ENCODE measurements at places on chromosomes 7 and 10. TPM values are rescaled to one million over a fixed set of nuclear protein-coding genes. Genes with fewer than 3 reads are reported as not detected.
A peak's percentile ranks its signal among the peaks of the same experiment; 100 is the strongest.

The DNA2 gene
- total RNA-seq, result 9.4 TPM

The CRPPA gene
- 12.3 TPM for total RNA-seq

The CLCN1 gene
- not detected for total RNA-seq

The ELAPOR2 gene
- 9.4 TPM for total RNA-seq

The CDHR1 gene
- 1.2 TPM for total RNA-seq

The CREB5 gene
- total RNA-seq, result 17.8 TPM

The SLC39A12 gene
- total RNA-seq, result not detected

The MTURN gene
- total RNA-seq, result 106 TPM

The LRRC61 gene
- total RNA-seq, result 9.1 TPM

The PNLIPRP2 gene
- total RNA-seq, result not detected

The TMEM178B gene
- 2.2 TPM for total RNA-seq

The CCDC3 gene
- 56.8 TPM for total RNA-seq

The CBLL1 gene
- total RNA-seq, result 20.0 TPM

The PWWP2B gene
- 9.1 TPM for total RNA-seq

The CHST3 gene
- 30.8 TPM for total RNA-seq

The ENTPD1 gene
- total RNA-seq, result 141 TPM

GRCh38 chr10:38147686-38148085 lies 53.5 kb downstream of the ZNF37A start:
- no peak for DNase-seq

DNA sequence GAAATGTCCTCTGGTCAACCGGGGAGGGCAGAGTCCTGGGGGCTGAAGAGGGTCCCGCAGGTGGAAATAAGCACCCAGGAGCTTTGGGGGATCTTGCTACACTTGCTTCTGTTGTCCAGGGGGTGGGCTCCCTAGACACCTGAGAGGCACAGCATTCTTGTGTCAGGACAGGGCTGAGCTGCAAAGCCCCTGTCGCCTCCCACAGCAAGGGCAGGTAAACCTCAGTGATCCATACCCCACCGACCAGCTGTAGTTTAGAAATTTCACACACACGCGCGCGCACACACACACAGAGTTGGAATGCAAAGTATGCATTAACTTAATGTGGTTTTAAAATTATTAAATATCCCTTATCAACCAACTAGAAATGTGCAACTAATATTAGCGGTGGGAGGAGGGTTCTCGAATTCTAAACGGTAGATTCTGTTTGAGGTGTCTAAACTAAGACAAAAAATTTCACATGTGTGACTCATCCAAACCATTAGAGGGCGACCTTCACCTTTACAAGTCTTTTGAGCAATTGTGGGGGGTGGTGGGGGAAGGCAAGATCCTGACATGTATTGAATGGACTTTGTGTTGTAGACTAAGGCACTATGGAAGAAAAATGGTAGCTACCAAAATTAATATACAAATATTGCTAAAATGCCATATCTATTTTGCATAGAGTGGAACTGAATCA lies 34.3 kb upstream of the PTF1A start:
- peak; percentile 5 for DNase-seq

GRCh38 chr7:98866765-98867164 lies 3.0 kb downstream of the TMEM130 start:
- no peak for DNase-seq

GRCh38 chr7:30804078-30804661 lies 33.0 kb downstream of the MINDY4 start:
- peak; percentile 66 for DNase-seq

GRCh38 chr10:95315509-95315908 lies 24.7 kb upstream of the PDLIM1 start:
- peak; percentile 57 for DNase-seq

GRCh38 chr7:98265841-98266271 lies 13.8 kb upstream of the TECPR1 start:
- DNase-seq, result no peak

GRCh38 chr10:116723428-116724281 lies 18.7 kb downstream of the HSPA12A start:
- no peak for DNase-seq

- DNase-seq, result no peak
Measured at GRCh38 chr7:37657816-37658215, 25.8 kb upstream of the GPR141 start.

GRCh38 chr7:41698726-41699125 lies 4.2 kb downstream of the INHBA start:
- no peak for DNase-seq

GRCh38 chr7:77316219-77316978 lies 99.8 kb downstream of the GSAP start:
- no peak for DNase-seq

DNA sequence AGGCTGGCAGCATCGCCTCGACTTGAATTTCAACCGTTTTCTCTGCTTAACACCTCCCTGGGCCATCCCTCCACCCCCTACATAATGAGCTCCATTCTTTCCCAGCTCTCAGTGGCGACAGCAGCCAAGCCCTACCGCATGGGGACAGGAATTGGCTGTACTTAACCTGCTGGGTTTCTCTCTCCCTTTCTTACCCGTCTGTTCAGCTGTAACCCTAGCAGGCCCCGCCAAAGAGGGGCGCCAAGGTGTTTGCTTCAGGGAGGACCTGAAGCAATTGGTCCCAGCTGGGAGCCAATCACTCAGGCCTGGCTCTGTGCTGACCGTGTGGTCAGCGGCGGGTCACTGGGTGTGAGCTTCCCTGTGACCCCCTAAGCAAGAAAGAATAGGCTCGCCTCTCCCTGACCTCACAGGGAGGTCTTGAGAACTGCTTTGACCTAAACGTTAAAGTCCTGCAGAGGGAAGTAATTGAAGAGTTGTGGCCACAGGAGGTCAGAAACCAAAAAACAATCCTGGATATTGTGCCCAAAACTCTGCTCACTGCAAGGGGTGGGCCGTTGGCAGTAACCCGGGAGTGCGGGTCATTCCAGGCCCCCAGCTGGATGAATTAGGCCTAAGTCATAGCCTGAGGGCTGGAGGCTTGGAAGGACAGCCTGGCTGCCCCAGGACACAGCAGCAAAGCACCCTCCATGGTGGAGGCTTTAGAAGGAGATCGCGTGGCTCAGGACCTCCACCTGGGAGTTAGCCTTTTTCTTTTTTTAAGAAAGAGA lies 114.6 kb downstream of the ITIH5 start:
- no peak for DNase-seq

GRCh38 chr7:139623518-139623917 lies 100.0 kb downstream of the CLEC2L start:
- no peak for DNase-seq

DNA sequence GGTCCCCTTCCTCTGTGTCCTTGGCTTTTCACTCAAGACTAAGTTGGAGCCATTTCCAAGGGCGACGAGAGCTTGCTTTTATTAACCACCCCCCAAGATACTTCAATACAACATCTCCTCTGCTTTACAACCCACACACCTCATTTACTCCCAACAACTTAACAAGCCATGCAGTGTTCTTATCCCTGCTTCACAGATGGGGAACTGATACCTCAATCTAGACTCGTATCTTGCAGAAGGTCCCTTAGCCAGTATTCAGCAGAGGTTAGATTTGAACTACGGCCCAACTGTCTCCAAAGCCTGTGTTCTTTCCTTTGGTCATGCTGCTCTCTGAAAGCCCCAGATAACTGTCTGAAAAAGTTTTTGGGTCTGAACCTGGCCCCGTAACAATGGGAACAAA lies 444.8 kb downstream of the GRID1 start:
- no peak for DNase-seq

GRCh38 chr7:157035302-157035701 lies 24.8 kb upstream of the MNX1 start:
- DNase-seq, result no peak

GRCh38 chr10:17348501-17349349 lies 105.7 kb downstream of the ST8SIA6 start:
- DNase-seq, result peak; percentile 74

- DNase-seq, result no peak
Measured at GRCh38 chr10:89952325-89952724, 250.9 kb downstream of the KIF20B start.

DNA sequence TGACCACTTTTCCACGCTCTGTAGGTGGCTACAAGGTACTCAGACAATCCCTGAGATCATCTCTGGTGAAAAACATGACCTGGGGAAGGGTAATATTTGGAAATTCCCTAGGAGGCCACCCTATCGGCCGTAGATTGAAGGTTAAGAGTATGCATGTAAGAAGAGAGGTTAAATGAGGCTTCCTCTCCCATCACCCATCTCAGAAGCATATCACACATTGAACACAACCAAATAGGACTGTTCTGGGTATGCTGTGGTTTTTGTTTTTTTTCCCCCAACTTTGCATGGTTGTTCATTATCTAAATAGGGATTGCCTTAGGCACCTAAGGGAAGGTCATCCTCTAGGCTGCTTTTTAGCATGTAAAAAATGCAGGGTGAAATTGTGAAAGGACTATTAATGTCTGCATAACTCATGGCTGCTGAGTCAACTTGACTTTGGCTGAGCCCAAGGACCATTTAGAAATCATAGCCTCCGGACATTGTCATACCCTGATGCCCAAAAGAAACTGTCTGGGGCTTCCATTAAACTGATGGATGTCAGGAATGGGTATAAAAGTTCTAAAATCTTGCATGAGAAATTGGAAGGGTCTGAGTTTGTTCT lies 24.7 kb upstream of the ST8SIA6 start:
- DNase-seq, result no peak

DNA sequence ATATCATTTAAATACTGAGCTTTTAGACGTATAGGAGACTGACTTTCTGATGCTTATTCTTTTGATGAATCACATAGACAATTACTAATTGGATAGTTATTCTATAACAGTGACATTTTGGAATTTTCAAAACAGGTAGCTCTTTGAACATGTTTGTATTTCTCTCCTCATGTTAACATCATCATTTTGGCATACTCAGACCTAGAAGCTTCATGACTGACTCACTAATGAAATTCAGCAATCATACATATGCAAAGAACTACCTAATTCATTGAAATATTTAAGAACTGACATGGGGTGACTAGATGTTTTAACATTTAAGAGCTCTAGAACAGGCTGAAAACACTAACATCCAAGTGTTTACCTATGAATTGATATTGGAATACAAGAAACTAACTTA lies 192.3 kb downstream of the VTI1A start:
- no peak for DNase-seq

DNA sequence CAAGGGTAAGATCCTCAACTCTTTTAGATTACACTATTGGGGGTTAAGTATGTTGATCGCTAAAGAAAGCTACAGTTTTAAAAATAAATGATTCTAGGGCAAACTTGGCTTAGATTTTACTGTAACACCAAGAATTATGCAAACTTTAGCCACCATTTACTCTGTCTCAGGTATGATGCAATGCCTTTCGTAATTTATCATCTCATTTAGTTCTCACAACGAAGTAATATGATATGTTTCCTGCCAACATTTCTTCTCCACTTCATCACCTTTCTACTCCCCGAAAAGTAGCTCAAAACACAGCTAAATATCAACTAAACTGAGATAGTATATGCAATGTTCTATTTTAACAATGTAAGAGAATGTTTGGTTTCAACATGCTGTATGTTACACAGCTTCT lies 21.1 kb downstream of the FAM133B start:
- DNase-seq, result no peak

DNA sequence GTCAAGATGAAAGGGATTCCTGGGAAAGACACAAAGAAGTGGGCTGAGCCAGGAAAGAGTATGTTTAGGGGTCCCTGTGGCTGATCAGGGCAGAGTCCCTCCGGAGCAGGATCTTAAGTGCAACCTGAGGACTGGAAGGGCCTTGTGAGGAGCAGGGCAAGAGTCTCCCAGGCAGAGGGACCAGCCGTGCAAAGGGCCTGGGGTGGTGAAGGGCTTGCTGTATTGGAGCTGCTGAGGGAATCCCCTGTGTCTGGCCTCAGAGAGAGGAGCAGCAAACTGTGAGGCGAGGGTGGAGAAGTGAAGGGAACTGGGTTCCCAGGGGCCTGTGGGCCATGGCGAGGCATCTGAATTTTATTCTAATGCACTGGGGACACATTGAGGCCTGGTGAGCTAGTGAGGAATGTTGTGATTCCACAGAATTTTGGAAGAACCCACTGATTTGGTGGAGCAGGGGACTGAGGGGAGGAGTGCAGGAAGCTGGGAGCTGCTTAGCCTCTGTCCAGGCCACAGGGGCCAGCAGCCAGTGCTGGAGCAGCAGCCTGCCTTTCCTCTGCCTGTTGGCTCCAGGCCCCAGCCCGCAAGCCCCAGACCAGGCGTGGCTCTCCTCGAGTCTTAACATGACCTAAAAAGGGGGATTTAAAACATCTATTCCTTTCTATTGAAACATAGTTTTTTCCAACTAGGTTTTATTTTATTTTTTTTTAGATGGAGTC lies 138.4 kb upstream of the IGFBP3 start:
- DNase-seq, result no peak

DNA sequence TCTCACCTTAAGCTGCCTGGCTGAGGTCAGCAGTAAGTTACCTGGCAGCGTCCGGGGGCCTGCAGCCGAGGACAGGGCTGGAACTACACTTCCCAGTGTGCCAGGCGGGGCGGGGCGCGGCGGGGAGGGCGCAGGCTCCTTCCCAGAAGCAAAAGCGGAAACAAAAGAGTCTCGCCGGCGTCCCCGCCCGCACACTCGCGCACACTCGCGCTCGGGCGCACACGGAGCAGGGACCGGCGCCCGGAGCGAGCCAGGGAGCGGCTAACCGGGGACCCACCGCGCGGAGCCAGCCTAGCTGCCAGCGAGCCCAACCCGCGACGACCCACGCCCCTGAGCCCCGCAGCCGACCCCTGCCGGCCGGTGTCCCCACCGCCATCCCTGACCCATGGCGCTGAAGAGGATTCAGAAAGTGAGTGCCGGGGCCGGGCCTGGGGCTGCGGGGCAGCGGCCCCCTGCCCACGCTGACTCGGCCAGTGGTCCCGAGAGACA lies at the start of gene UBE2D1:
TSS of gene UBE2D1 (plus strand) at position 190 of the 489 bp plus-strand sequence. CDS start at position 386, 196 bp downstream.
- DNase-seq, result peak; percentile 81
